ENCODE measurements at places on chromosomes 2 and 18. TPM values are rescaled to one million over a fixed set of nuclear protein-coding genes. Genes with fewer than 3 reads are reported as not detected.

DNA sequence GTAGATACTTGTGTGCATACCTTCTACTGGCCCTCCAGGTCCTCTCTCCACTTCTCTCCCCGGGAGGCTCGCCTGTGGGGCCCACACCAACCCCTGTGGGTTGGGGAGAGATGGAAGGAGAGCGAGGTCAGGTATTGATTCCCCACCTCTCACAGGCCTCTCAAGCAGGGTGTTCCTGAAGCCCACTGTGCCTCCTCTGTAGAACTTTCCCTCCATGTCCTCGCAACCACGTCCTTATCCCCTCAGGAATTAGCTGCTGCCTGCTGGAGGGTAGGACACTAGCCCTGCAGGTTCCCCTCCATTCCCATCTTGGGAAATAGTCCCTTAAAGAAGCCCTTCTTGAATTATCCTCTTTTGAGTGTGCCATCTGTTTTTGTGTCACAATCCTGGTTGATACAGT is 38.9 kb upstream of the KLF11 start:
- DNase-seq, result no peak

DNA sequence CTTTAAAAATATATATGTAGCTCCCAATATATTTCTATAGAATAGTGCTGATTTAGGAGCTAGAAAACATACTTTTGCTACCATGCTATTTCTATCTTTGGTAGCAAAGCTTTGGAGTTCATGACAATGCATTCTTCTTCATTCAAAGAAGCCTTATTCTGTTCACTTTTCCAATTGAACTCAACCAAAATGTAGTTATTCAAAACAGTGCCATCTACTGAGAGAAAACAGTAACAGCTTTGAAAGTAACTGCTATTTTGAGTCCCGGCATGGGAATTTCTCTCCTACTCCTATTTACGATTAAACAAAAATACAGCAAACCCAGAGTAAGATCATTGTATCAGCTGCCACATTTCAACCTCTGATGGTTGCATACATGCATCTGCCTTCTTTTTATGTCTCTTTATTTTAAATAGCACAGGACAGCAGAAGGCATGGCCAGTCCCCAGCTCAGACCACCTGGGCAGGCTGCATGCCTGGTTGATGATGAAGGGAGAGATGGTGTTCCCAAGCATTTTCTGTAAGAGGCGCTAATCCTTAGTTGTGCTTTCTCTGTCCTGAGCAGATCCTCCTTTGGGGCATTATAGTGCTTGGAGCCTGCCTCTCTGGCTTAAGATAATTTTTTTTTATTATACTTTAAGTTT is 69.7 kb upstream of the SULT1C3 start:
- DNase-seq, result peak; percentile 31

Gene RMDN2
- total RNA-seq, result 8.9 TPM

Gene VIT
- total RNA-seq, result not detected

Gene PARD6G
- 7.4 TPM for total RNA-seq

All from HepG2 (cell line).